ENCODE measurements at places on chromosomes 4 and X.
A peak's percentile ranks its signal among the peaks of the same experiment; 100 is the strongest.

DNA sequence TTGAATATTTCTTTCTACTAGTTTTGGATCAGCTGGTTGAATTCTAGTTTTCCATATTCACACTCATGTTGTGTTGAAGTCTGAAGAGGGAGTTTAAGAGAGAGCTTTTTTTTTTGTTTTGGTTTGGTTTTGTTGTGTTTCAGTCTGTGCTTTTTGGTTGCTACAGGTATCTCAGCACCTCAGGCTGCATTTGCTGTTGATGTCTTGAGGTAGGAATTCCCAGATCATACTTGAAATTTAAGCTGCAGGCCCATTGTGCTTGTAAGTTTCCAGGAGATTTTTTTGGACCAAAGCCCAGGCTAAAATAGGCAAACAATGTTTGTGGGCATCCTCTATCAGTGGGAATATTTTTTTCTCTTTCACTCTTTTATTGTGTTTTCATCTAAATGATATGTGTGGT lies 190.2 kb upstream of the AGA start:
- DNase-seq = no peak

- DNase-seq = no peak
These were observed 86.6 kb downstream of the RTL5 start for GRCh38 chrX:72045141-72045540.

DNA sequence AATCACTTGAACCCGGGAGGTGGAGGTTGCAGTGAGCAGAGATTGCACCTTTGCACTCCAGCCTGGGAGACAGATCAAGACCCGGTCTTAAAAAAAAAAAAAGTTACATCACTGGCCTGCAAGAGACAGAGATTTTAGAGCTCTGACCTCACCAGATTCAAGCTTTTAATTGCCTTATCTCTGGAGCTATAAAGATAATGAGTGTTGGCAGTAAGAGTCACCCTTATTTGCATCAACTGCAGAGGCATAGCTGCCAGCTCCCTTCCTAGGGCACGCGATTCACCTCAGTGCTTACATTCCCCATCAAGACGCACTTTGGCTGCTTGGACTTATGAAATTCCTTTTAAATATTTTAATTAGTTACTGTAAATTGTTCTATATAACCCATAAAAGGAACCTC lies 12.5 kb upstream of the SPATA4 start:
- no peak for DNase-seq

- no peak for DNase-seq
These were observed 23.0 kb upstream of the MSANTD1 start for GRCh38 chr4:3225936-3226335.

DNA sequence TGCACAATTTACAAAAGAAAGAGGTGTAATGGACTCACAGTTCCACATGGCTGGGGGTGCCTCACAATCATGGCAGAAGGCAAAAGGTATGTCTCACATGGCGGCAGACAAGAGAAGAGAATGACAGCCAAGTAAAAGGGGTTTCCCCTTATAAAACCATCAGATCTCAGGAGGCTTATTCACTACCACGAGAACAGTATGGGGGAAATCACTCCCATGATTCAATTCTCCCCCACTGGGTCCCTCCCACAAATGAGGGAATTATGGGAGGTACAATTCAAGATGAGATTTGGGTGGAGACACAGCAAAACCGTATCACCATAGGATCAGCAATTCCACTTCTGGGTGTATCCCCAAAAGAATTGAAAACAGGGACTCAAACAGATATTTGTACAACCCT lies 97.5 kb upstream of the STX18 start:
- DNase-seq = no peak

DNA sequence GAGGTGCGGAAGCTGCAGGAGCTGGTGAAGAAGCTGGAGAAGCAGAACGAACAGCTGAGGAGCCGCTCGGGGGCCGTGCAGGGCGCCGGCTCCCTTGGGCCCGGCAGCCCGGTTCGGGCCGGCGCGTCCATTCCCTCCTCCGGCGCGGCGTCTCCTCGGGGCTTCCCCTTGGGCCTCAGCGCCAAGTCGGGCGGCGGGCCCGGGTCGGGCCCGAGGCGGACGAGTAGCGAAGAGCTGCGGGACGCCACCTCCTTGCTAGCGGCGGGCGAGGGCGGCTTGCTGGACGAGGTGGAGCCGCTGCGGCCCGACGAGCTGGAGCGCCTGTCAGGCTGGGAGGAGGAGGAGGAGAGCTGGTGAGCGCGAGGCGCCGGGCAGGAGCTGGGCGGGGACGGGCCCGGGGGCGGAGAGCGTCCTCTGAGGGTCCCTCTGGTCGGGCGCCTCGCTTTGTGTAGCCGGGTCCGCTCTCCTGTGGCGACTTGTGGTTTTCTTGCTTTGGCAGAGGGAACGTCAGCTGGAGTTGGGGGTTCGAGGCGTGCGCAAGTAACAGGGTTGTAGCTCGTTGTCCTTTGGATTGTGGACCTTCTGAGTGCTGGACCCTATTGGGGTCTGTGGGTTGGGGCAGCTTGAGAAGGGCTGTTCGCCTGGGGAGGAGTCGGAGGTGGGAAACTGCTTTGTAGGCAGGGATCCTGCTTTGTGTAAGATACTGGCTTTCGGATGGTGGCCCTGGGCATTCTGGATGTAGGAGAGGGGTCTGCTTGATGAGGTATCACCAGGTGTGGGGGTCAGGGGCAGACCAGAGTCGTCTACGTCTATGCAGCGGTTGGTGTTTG lies 662 bp downstream of the SLAIN2 start:
- DNase-seq = peak; percentile 14

- DNase-seq = no peak
These were observed 34.2 kb downstream of the ADRA2C start for GRCh38 chr4:3800351-3800750.

GRCh38 chrX:106889468-106889867 lies 13.7 kb downstream of the RIPPLY1 start:
- no peak for DNase-seq

DNA sequence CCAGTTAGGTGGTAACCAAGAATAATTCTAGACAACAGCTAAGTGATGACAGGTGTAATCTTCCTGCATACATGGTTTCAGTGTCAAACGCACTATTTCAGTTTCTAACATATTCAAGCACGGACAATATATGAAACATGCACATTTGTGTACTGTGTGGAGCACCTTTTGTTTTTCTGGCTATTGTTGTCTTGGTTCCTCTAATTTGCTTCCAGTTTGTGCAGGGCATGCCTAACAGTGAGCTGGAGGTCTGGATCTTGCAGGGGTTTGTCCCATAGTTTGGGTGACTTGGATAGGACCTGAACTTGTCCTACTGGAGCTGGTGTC lies 70.5 kb upstream of the TBC1D9 start:
- DNase-seq = no peak

GRCh38 chr4:8871417-8872401 lies at the start of gene HMX1:
HMX1 (minus strand) TSS chr4:8871839; CDS start chr4:8871614, 225 bp downstream.
- DNase-seq = no peak

- no peak for DNase-seq
These were observed 7.5 kb upstream of the ACSL1 start for GRCh38 chr4:184833046-184833838.

DNA sequence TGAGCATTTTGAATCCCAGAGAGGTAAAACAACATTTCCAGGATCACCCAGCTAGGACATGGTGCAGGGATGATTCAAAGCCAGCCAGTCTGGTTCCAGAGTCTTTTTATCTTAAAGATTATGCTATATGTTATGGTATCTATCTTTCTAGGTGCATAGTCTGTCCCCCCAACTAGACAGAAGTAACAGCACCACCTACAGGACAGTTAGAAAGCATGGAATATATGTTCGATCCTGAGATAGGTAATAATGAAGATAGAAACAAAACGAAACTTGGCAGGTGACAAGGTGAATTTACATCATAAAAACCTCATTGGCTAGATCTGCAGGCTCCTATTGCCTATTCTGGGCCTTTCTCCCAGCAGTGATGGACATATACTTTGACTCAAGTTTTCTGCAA lies 723.2 kb downstream of the SMARCA1 start:
- no peak for DNase-seq

GRCh38 chr4:150096625-150097024 lies 18.4 kb downstream of the DCLK2 start:
- no peak for DNase-seq

DNA sequence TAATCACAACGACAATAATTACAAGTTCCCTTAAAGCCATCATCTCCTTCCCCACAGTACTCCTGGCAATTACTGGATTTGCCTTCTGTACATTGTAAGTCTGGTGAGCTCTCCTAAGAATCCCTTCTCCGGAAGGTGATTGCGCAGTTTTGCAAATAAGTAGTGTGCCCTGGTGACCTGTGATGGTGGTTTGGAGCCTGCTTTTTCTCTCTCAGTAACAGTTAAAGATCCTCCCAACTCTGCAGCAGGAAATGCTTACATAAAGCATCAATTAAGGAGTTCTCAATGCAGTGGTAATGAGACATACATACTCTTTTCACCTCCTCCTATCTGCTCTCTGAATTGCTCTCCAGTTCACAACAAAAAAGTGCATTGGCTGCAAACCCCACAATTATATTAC lies 159.7 kb downstream of the SH2D1A start:
- no peak for DNase-seq

DNA sequence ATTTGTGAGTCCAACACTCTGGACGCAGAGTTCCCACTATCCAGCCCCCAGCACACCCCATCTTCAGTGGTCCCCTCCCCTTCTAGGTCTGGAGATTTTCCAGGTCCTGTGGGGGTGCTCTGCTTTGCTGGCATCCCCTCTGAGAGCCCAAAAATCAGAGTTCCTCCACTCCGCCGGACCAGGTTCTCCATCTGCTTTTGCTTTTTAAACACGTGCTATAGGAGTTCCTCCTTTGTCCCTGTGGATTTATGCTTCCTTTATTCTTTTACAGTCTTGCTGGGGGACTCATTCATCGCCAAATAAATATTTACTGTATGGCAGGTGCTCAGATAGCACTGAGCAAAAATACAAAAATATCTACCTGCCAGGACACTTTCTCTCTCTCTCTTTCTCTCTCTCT lies 324.7 kb downstream of the STK32B start:
- no peak for DNase-seq

GRCh38 chr4:37964734-37965457 lies 4.7 kb downstream of the PTTG2 start:
- DNase-seq = no peak

DNA sequence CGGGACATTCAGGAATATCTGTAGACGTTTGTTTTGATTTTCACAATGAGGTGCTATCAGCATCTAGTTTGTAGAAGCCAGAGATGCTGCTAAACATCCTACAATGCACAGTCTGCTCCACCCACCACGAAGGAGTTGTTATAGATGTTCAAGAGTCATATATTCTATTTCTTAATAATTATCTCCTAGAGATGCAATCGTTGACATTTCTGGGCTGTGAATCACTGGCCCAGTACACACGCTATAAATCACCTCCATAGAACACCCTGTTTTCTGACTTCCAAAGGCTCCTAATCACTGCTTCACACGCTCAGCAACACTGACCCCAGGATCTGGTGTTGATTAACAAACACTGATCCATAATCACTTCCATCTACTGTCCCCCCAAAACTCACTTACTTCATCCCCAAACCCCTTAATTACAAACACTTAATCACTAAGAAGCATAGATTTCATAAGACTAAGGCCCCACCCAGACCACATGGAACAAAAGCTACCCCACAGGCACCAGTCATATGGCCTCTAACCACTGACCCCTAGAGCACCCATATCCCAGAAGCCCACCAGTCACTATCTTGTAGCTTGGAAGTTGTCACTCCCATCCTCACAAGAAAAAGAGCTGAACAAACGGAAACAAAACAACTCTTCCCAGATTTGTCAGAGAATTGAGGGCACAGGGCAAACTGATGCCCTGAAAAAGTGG lies 31.7 kb upstream of the ZNF41 start:
- DNase-seq = no peak

DNA sequence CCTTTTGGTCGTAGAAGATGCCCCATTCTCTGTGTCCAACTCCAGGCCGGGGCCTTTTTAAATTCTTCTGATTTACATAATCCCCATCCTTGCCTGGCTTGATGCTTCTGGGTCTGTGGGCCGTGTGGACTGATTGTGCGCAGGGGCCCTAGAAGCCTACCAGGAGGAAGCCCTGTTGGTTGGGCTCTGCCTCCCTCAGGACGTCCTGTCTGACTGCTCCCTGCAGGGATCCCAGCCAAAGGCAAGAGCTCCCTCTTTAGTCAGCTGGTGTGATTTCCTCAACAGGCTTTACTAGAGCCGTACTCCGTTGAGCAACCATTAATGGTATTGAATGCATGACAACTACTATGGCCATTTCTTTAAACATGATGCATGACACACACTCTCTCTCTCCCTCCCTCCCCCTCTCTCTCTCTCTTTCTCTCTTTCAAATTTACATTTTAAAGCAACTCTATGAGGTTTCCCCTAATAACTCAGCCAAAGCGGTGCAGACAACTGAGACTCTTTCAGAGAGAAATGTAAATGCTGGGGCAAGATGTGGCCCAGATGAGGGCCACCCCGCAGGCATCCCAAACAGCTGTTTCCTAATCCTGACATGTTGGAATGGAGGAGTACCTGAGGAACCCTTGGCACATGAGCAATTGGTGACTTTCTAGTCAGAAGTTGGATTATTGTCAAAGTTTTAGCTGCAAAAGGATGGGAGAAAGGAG lies 117.3 kb downstream of the DRD5 start:
- DNase-seq = no peak

DNA sequence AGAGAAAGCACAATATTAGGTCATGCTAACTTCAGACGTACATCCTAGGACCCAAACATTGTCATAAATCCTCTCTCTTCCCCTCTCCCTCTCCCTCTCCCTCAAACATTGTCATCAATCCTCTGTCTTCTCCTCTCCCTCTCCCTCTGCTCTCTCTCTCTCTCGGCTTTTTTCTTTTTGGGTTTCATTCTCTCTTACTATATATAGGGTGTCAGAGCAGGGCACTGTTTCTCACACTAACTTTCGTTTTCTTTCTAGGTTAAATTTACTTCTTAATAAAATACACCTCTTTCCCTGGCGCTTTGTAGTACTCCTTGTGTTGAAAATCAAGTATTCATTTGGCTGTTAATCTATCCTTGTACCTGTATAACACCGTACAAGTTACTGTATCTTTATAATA lies 37.0 kb upstream of the HERC5 start:
- DNase-seq = no peak

- DNase-seq = no peak
These were observed 12.5 kb downstream of the LDOC1 start for GRCh38 chrX:141164406-141164805.

GRCh38 chr4:85177679-85178078 lies 211.2 kb upstream of the WDFY3 start:
- DNase-seq = no peak

GRCh38 chr4:155532373-155533085 lies 134.1 kb upstream of the GUCY1A1 start:
- DNase-seq = no peak

GRCh38 chrX:119417842-119418241 lies 18.7 kb downstream of the SLC25A43 start:
- no peak for DNase-seq

DNA sequence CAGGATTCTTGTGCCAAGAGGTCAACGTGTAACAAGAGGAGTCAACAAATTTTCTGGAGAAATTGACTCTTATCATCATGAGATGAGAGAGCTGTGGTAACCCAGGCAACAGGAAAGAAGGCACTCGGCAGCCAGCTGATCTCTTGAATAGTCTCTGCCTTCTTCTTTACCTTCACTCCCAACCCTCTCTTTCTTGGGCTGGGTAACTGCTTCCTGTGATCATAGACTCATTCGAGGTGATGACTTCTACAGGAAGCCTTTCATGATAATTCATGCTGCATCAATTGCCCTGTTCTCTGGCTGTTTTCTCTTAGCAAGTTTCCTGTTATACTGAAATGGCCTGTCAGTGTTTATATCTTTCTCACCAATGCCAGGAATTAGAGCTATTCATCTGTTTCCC lies 70.8 kb upstream of the FSTL5 start:
- no peak for DNase-seq

GRCh38 chrX:147899379-147900114 lies 12.2 kb upstream of the FMR1 start:
- no peak for DNase-seq

GRCh38 chr4:97720869-97721432 lies 422.3 kb downstream of the STPG2 start:
- no peak for DNase-seq
